ENCODE measurements at places on chromosomes 4 and X.

DNA sequence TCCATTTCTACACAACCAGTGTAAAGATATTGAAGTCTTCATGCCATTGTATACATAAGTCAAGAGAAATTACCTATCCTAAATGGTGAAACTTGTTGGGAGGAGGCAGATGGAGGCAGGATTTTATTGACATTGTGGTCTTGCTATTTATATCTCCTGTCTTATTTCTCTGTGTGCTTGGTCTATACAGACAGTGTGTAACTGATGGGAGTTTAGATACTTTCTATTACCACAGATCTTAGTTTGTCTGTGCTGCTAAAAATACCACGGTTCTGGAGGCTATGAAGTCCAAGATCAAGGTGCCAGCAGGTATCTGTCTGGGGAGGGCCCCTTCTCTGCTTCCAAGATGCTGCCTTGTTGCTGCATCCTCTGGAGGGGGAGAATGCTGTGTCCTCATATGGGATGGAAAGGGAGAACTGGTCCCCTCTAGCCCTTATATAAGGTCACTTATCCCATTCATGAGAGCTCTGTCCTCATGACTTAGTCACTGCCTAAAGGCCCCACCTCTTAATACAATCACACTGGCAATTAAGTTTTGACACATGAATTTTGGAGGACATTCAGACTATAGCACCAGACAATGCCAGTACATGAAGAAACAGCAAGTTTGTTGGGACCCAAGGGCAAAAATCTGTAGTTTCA lies 62.4 kb downstream of the SYNPO2 start:
- no peak for DNase-seq

DNA sequence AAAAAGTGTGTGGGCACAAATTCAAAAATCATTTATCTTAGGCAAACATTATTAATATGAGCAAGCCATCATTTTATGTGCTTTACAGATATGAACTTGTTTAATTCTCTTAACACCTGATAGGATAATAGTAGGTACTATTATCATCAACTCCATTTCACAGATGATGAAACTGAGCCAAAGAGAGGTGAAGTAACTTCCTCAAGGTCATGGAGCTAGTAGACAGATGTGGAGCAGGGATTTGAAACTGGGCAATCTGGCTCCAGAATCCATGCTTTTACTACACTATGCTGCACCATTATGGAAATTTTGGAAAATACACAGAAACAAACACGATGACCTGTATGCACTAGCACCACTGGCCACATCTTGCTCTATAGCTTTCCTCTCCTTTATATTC lies 1.0 kb upstream of the PIN4 start:
- DNase-seq = no peak

DNA sequence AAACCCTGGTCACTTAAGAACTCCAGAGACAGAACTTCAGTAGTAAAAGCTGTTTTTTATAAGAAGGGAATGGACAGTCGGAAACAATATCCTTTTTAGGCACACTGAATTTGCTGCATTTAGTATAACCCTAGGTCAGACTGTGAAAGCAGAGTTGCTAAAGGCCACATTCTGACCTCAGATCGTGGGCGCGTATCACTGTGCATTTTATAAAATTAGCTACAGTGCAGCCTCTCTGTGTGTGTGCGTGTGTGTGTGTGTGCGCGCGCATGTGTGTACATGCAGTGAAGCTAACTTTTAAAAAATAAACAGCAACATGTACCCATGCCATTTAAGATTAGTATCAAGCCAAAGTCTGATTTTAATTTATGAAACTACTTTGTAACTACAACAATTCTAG lies 8.0 kb downstream of the ZNF827 start:
- no peak for DNase-seq

DNA sequence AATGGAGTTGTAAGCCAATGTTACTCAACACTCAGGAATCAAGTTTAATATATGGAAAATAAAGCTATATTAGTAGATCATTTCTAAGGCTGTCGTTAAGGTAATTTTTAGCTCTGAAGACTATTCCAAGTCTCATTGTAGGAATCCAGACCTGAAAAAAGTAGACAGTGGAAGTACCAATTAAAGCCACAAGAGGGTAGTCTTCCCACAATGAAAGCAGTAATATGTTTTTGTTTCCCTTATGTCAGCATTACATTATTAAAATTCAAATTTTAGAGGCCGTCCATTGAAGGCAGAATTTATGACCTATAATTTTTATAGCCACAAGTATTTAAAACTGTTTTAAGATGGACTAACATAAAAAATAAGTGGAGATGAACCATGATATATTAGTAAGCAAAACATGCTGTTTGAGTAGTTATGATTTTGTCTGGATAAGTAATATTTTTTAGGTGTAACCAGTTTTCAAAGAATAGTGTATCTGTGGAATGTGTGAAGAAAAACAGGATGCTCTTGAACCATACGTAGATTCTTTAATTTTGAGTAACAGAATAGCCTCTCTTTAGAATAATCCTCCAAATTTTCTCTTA lies 372.6 kb upstream of the TECRL start:
- no peak for DNase-seq

DNA sequence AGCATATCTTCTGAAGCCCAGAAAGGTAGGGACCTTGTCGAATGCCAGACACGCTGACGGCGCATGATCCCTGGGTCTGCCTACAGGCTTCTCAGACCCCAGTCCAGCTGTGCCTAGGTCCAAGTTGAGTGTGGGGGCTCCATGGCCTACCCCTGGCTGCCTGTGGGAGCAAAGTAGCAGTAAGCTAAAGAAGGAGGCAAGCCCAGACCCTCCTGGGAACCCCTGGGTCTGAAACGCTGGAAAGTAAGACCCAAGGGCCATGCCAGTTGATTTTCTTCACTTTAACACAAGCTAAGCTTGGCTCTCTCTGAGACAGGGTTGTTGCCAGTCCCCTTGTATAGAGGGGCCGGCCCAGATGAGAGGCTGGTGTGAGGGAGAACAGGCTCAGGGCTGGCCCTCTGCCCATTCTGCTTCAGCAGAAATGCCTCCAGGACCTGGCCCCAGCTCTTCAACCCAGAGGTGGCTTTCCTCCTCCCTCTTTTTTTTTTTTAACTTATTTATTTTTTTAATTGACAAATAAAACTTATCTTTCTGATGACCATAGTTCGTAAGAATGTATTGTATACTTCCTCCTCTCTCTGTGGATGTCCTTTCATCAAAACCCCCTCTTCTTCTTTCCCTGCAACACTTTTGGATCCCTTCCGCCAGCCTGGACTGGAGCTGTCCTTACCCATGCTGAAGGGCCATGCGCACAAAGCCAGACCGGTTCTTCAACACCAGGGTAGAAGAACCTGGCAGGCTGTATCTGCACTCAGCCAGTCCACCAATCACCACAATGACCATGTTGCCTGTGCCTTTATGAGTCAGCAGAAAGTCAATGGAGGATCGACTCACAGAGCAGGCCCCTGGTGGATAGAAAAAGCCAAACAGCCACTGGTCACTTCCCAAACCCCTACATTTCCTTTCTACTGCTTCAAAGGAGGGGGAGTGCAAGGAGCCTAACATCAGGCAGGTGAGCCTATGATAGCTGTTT lies 7.1 kb downstream of the AWAT2 start:
- no peak for DNase-seq

- DNase-seq = no peak
These were observed 165.0 kb downstream of the FHIP1A start for GRCh38 chr4:151573945-151574344.

DNA sequence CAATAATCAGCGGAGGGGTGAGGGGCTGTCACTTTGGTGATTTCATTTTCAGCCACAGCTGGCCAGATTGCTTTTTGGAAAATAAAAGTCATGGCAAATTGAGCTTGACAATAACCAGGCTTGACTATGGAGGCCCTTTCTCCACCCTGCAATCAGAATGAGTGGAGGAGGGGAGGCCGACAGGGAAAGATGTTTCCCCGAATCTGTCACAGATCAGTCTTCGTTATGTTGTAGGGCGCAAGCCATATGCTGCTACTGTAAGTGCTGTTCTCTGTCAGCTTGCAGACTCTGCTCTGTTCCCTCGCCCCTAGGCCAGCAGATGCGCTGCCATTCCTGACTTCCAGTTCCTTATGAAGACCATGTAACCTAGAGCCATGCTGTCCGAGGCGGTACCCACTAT lies 114.1 kb downstream of the MGST2 start:
- DNase-seq = no peak

DNA sequence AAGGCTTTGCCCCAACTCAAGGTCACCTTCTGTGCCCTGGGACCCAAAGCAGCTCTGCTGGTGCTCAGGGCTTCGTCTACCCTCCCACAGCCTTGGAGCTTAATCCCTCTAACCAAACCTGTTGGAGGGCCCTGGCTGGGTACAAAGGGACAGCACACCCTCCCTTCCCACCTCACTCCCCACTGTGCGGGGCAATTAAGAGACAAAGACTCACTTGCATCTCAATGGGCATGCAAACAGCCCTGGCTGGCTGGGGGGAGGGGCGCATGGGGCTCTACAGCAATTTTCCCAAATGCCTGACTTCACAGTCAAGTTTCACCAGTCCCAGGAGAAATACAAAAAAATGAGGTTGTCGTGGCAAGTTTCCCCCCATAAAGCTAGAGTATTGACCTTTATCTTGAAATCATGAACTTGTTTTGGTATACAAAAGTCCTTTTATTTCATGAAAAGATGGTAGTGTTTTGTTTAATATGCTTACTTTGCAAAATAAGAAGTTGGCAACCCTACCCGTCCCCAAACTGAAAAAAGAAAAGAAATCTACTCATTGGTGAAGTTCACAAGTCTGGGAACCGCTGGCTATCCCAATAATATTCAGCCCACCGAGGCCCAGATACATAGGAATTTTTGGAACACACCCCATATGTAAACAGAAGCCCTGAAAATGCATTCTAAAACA lies 4.1 kb upstream of the CD99L2 start:
- no peak for DNase-seq

GRCh38 chr4:180059216-180059881 lies 2183.9 kb upstream of the TENM3 start:
- no peak for DNase-seq

DNA sequence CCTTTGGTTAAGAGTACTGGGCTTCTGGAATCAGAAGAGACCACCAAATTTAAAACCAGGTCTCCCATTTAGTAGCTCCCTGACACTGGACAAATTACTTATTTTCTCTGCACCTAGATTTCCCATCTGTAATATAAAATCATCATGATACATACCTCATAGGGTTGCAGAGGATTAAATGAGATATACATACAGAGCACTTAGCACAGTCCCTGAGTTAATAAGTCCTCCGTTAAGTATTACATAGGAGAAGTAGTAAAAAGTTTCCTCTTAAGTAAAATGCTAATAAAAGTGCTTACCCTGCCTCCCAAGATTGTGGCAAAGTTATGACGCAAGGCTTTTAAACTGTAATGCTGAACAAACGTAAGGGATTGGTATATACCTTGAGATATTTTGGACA lies 539 bp upstream of the CHIC1 start:
- DNase-seq = no peak

- no peak for DNase-seq
These were observed 12.8 kb downstream of the SCARB2 start for GRCh38 chr4:76200771-76201231.

GRCh38 chr4:53005149-53005546 lies 143.0 kb downstream of the RASL11B start:
- no peak for DNase-seq
